NCI-H460 (cell line): ENCODE measurements at places on chromosomes 6 and 20. TPM values are rescaled to one million over a fixed set of nuclear protein-coding genes. Genes with fewer than 3 reads are reported as not detected.

- DNase-seq, result no peak
Observed at GRCh38 chr6:26240157-26241032, 124.6 kb upstream of the BTN3A2 start.

GRCh38 chr6:17032590-17032987 lies 69.3 kb upstream of the STMND1 start:
- DNase-seq, result no peak

DNA sequence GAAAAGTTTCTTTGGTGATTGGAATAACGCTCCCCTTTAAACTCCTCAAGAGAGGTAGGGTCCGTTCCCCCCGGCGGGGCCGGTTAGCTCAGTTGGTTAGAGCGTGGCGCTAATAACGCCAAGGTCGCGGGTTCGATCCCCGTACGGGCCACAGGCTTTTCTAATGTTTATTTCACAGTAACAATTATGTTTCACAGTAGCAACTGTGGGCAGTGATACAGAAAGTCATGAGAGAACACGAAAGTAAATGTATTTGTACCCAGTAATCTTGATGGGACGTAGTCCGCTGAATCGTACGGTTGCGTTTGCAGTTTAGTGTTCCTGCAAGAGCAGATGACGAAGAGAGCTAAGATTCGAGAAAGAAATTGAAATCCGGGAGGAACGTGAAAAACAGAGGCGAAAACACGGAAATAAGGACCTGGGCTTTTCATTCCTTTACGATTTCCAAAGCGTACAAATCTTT lies 505.5 kb downstream of the PRIM2 start:
- DNase-seq, result no peak

GRCh38 chr6:135642912-135643311 lies 145.4 kb upstream of the AHI1 start:
- DNase-seq, result no peak

- DNase-seq, result no peak
Observed at GRCh38 chr20:47699818-47700217, 85.5 kb downstream of the SULF2 start.

- no peak for DNase-seq
Observed at GRCh38 chr6:130337534-130337933, 28.3 kb upstream of the TMEM200A start.

DNA sequence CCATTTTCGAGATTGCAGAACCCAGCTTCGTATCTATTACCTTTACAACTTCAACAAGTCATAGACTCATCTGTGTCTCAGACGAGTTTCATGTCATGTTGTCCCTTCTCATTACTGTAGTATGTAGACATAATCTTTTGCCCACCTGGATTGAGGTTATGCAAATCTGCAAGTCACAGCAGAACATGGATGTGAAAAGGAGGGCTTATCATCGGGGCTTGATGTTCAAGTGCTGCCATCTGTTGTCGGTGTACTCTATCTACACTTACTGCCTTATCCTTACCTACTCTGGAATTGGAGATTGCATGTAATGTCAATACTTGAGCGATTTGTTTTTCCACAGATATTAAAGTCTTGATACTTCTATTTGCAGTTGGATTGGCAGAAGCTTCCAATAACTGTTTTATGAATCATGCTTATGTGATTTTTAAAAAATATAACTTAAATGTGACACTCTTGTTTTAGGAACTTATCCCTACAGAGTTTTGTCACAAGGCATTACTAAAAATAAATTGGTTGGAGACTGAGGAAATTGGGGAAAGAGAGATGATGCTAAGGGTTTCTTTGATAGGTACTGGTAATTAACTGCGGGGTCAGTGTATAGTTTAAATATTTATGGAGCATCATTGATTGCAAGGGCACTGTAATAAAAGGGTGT lies 3.0 kb upstream of the GOPC start:
- DNase-seq, result peak; percentile 51

DNA sequence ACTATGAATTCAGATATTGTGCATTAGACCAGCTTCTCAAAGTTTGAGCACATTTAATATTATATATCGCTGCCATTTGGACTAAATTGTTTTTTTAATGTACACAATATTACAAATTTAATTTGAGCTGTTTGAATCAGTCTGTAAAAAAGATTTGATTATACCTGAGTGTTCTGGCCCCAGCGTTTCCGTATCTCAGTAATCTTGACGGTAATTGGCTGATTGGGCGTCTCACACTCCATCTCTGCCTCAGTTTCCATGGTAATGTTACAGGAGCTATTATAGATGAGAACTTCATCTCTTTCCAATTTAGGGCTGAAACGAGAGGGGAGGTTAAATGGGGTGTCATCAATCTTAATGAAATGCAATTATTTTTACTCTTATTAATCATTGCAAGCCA lies 77.3 kb downstream of the PKHD1 start:
- DNase-seq, result no peak

DNA sequence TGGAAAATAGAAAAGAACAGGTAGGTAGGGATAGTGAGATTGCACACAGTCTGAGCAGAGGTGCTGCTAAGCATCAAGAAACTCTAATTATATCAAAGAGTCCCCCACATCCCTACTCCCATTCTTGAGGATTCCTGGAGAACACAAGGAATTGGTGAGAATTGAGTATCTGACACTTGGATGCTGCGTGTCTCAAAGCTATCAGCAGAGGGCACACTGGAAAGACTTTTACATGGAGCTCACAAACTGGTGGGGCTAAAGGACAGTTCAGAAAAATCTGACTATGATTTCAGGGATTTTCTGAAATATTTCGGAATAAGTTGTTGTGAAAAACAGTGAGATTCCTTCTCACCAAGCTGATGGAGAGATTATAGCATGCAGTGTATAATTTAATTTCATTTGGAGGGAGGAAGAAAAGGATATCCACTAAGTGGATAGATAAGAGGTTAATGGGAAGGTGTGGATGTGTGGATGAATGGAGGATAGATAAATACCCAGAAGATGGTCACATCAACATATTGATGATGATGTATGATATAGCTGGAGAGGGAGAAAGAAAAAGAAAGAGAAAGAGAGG lies 215.4 kb upstream of the DEFB112 start:
- DNase-seq, result no peak

DNA sequence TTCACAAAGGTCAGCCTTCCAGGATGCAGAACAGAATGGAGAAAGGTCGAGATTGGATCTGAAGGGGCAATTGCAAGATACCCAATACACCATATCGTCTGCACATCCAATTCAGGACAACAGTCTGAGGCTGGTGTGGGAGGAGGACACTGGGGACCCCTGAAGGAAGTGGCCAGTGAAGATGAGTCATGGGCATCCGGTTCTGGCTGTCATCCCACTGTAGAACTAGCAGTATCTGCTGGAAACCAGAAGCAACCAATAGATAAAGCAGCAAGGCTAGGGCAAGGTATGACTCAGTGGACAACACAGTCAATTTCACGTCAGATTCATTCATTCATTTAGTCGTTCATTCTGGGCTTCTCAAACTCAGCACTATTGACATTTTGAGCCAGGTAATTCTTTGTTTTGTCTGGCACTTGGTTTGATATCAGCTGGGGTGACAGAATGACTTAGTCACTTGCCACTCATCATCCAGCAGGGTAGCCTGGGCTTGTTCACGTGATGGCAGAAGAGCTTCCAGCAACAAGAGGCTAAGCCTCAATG lies 30.3 kb upstream of the SHLD1 start:
- DNase-seq, result no peak

DNA sequence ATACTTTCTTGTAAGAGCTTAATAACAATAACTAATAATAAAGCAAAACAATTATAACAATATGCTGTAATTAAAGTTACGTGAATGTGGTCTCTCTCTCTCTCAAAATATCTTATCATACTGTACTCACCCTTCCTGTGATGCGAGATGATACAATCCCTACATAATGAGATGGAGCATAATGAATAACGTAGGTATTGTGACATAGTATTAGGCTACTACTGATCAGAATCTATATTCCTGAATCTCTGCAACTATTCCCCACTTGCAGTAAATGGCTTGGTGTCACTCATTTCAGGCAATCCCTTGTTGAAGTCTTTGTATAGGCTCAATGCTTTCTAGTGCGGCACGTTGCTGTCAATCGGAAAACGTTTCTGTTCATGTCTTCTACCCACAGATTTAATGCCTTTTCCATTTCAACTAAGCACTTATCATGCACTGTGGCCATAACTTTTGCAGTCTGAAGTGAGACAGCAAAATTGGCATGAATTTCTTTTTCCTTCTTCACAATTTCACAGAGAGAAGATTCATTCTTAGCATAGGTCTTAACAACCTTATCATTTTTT lies 32.3 kb downstream of the MOXD1 start:
- no peak for DNase-seq

DNA sequence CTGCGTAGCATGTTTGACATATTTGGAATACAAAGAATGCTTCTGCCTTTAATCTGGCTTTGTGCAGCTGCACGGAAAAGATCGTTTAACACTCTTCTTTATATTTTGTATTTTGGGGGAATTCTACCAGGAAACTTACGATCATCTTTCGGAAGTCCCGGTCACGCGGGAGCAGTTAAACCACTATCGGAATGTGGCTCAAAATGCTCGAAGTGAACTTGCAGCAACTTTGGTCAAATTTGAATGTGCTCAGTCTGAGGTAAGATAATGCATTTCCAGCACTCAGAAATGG lies 42.3 kb downstream of the CCDC170 start:
- DNase-seq, result no peak

GRCh38 chr6:132800656-132801055 lies 2.2 kb upstream of the SLC18B1 start:
- no peak for DNase-seq

DNA sequence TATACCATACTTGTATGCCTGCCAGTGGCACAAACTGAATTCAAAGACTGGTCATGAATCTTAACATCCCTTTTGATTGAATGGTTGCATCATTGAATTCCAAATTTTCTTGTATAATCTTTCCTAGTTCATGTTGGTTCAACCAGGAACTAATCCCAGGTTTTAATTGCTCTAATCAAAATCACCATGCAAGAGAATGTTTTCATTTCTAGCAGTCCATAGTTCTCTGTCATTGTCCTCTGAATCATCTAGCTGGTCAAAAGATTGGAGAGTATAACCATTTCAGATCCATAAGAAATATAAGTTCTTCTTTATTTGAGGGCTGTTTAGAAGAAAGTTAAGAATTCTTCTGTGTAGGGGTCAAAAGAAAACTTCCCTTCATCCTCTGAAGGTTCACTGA lies 57.2 kb downstream of the ZNF292 start:
- no peak for DNase-seq

GRCh38 chr6:80566361-80566760 lies 459.9 kb downstream of the BCKDHB start:
- DNase-seq, result no peak

DNA sequence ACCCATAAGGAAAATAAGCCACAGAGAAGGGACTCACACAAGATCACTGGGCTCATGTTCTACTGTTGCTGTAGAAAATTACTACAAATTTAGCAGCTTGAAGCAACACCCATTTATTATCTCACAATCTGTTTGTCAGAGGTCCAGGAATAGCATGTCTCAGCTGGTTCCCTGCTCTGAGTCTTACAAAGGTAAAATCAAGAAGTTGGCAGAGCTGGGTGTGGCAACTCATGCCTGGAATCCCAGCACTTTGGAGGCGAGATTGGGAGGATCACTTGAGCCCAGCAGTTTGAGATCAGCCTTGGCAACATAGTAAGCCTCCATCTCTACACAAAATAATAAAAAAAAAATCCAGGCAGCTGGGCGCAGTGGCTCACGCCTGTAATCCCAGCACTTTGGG lies 28.5 kb upstream of the ZNF831 start:
- DNase-seq, result no peak

DNA sequence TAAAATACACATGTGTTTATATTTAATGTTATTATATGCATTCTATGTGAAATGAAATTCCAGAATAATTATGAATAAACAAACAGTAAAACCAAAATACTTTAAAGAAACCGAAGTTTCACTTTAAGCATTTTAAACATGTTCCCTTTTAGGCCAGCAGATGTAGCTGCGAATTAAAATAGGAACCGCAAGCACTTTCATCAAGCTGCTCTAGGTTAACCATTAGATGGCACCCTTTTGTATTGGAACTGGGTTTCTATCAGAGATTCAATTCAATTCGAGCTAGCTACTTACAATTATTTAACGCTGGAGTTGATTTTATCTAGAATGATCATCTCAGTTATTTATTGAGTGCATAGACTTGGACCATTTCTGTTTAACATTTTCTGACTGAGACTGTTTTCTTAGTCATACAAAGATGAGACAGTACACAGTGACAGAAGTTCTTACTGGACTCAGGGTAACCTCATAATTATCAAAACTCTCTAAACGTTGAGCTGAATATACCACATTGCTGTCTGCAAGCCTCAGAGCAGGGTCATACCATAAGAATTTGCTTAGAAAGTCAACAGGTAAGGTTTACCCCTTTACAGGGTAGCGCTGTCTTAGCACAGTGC lies 8.5 kb downstream of the TMEM242 start:
- DNase-seq, result peak; percentile 56

DNA sequence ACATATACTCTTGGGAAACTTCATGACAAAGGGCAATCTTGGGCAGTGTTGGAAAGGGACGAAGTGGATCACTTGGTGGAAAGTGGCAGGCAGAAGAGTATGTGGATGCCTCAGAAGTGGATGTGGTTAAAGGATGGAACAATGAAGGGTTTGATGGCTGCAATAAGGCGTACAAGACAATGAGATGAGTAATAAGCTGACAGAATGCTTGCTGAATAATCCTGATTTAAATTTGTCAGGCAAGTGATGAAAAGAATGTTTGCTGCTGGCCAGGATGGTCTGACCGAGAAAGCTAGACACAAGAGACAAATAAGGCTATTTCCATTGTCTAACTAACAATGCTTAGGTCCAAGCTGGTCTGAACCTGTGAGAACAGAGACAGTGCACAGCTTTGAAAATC lies 61.6 kb upstream of the CEP85L start:
- DNase-seq, result no peak

GRCh38 chr20:63696306-63696627 lies 185 bp upstream of the TNFRSF6B start:
- DNase-seq, result no peak

GRCh38 chr6:122008101-122008999 lies 391.1 kb upstream of the HSF2 start:
- DNase-seq, result no peak

- no peak for DNase-seq
Observed at GRCh38 chr6:53744321-53744720, 50.5 kb upstream of the LRRC1 start.

DNA sequence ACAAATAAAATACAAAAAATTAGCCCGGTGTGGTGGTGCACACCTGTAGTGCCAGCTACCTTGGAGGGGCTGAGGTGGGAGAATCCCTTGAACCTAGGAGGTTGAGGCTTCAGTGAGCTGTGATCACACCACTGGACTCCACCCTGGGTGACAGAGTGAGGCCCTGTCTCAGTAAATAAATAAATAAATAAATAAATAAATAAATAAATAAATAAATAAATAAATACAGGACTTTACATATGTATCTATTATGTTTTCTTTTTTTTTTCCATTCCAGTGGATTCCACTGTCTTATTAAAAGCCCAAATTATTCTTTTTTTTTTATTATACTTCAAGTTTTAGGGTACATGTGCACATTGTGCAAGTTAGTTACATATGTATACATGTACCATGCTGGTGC lies 41.1 kb upstream of the ENPP5 start:
- no peak for DNase-seq

The KCNK16 gene
- not detected in 2 replicates for total RNA-seq

The SYNCRIP gene
- 46.1 and 61.6 TPM in 2 replicates for total RNA-seq

The BHLHE23 gene
- total RNA-seq, result not detected in 2 replicates

The MOXD1 gene
- total RNA-seq, result not detected in 2 replicates

The ZC2HC1B gene
- not detected in 2 replicates for total RNA-seq

The MMP24 gene
- 0.05 TPM in 1 of 2 replicates, not detected in the other for total RNA-seq

The SSTR4 gene
- not detected in 2 replicates for total RNA-seq

The ADGRF5 gene
- 0.05 TPM in 1 of 2 replicates, not detected in the other for total RNA-seq

The PRDM1 gene
- 3.0 and 3.6 TPM in 2 replicates for total RNA-seq

The HS3ST5 gene
- total RNA-seq, result not detected in 2 replicates

The SLC25A27 gene
- 8.8 and 22.6 TPM in 2 replicates for total RNA-seq
